Activated CD8-positive, alpha-beta T cell treated with anti-CD3 and anti-CD28 coated beads for 36 hours (primary cell): ENCODE measurements at places on chromosomes 12 and 14. TPM values are rescaled to one million over a fixed set of nuclear protein-coding genes. Genes with fewer than 3 reads are reported as not detected.

Gene PTPRO
- total RNA-seq = 0.47 TPM

Gene CNOT2
- total RNA-seq = 69.0 TPM

Gene AKAP3
- 3.5 TPM for total RNA-seq

Gene TAS2R42
- not detected for total RNA-seq

Gene C12orf54
- total RNA-seq = not detected

Gene LAG3
- 264 TPM for total RNA-seq

DNA sequence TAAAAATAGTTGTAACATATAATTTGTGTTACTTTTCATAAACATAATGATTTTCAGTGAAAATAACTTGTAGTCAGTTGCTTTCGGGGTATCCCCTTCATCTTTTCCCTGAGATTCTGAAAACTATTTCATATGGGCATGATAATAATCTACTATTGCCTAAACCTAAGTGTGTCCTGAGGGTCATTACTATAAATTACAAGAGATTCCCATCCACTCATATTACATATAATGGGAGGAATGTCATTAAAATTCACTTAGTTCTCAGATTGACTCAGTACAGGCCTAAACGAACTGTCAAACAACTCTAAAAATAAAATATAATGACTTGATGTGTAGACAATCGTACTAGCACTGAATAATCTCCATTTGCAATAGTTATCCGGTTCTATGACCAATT, 72.7 kb downstream of the PTPRR start:
- DNase-seq = no peak
- H3K36me3 ChIP-seq = no peaks in the 10 kb centered on the region
- H3K27ac ChIP-seq = no peak overlapping the region
- no peak overlapping the region for H3K4me3 ChIP-seq

DNA sequence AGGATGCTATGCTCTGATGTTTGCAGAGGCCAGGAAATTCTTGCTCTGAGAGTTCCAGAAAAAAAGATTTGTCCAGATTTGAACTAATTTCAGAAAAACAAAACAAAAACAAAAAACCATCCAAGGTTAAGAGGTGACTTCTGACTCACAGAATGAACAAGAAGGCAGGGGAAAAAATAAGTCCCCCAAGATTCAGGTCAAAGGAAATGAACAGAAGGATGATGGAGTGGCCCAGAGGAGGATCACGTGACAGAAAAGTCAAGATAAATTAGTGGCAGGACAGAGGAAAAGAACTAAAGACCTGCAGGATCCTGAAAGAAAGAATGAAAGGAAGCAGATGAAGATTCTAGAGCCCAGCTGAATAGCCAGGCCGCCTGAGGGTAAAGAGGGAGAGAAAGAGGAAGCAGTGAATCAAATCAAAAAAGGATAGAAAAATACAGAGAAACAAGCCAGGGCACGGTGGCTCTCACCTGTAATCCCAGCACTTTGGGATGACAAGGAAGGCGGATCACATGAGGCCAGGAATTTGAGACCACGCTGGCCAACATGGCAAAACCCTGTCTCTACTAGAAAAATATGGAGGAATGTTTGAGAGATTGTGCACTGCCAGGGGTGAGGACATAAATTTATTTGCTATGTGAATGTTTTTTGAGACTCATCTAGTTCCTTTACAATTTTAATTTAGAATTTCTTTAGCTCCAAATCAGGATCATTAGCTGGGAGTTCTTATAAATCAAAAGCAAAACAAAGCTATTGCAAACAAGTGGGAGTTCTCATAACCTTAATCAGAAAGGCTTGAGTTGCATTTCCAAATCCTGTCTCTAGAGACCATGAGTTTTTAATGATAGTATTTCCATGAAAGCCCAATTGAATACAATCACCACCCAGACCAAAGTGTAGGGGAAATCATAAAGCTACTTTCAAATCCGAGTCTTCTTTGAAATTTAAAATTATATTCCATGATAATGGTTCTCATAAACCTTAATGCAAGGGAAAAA, 217.1 kb upstream of the PLEKHG7 start:
- DNase-seq = no peak
- H3K27me3 ChIP-seq = no peaks in the 10 kb centered on the region
- peaks cover 32% of the 10 kb centered on the region for H3K4me1 ChIP-seq
- H3K36me3 ChIP-seq = peaks cover 10% of the 10 kb centered on the region

DNA sequence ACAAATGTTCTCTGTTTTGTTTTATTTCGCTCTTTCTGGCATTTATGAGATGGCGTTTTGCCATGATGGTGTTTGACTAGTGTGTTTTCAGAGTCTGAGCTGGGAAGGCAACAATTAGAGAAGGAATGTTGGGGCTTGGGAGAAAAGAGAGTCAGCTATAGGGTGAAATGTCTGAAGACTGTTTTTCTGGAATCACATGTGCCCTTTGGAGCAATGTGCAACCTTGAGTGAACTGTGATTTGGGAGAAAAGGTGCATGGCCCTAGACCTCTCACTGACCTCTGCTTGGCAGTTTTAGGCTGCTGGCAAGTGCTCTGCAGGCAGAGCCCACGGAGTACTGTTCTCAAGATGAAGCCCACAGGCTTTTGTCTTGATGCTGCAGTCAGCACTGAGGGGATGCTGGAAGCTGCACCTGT, 379.9 kb upstream of the PDE3A start:
- H3K27ac ChIP-seq = no peak overlapping the region
- peaks cover 6% of the 10 kb centered on the region for H3K27me3 ChIP-seq
- H3K4me1 ChIP-seq = no peaks in the 10 kb centered on the region

GRCh38 chr12:21542403-21542802, 16.3 kb downstream of the SPX start:
- DNase-seq = no peak
- no peaks in the 10 kb centered on the region for H3K36me3 ChIP-seq
- H3K27me3 ChIP-seq = peaks cover 3% of the 10 kb centered on the region
- no peak overlapping the region for H3K27ac ChIP-seq
- H3K4me3 ChIP-seq = no peak overlapping the region
- H3K4me1 ChIP-seq = peaks cover 2% of the 10 kb centered on the region

DNA sequence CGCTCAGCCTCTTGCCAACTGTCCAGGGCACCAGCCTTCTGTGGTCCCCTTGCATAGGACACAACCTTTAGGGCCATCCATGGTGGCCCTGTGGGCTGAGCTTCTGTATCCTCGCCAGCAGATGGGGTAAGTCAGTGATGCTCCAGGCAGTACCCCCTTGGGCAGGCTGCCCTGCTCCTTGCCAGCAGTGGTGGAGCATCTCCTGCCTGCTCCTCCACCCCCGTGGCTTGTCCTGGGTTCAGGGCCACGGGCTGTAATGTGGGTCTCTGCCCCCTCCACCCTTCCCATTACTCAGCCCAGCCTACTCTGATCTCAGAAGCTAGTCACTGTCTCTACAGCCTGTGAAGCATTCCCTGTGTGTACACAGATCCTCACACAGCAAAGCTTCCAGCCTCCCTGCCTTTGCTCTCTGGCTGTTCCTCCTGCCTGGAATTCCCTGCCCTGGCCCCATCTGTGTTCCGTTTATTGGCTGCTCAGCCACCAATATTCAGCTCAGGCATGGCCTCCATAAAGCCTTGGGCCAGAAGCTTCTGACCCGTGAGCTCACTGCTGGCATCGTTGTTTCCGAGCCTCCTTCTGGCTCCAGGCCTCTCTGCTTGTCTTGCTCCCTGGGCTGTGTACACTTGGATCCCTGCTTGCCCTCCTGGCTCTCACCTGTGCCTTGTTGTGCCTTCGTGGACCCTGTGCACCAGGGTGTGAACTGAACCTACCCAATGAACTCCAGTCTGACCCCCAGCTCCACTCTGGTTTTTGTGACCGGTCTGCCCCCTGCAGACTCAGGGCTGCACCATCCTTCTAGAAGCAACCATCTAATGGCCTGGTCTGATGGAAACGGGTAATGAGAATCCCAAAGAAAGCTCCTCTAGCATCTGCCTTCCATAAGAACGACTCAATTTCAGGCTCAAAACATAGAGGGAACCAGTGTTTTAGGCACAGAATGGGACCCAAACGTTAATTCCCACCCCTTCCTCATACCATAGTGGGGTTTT, 177.0 kb upstream of the PRMT8 start:
- H3K27me3 ChIP-seq = no peaks in the 10 kb centered on the region
- H3K4me1 ChIP-seq = no peaks in the 10 kb centered on the region
- H3K27ac ChIP-seq = no peak overlapping the region
- DNase-seq = peak; percentile 35
